ENCODE measurements at places on chromosomes 6 and 20.

DNA sequence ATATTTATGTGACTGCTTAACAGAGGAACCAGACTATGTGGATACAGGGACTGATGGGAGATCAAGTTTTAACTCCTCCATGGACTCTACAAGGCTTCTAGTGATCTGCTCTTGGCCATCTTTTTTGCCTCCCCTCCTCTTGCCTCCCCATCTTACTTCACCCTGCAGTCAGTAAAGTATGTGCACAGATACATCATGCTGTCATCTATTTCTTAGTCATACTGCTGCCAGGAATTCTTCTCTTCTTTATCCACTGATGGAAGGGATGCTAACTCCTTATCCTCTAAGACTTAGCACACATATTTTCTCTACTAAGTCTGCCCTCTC lies 27.6 kb upstream of the FAM83C start:
- DNase-seq = peak; percentile 68

DNA sequence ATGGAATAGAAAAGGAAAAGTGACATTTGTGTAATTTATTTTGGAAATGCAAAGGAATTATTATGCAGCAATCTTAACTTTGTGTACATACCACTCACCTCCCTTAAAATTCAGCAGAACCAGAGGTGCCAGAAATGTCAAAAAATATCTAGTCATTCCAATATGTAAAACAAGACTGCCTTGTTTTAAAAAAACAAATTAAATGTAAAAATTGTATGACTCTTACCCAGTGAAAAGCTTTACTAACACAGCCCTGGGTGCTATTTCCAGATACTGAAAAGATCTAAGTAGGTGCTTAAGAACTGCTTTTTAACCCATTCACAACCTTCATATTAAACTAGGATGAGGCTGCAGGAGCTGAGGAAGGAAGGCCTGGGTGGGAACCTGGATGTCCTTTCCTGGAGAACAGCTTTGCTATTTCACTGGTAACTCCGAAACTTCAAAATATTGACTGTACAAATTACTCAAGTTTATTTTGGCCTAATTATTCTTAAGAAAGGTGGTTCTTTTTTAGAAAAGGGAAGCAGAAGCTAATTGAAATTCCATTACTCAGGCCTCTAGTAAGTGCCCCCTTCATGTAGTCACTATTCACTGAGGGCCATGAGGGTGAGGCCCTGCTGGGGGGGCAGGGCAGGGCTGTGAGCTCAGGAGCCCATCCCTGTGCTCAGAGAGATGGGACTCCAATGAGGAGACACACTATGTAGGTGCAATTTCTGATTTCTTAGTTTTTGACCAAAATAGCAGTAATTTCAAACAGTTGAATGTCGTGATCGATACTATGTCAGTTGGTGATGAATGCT lies 139.6 kb downstream of the MAP3K4 start:
- no peak for DNase-seq

- no peak for DNase-seq
Measured at GRCh38 chr6:108118359-108118724, 43.8 kb upstream of the OSTM1 start.

- DNase-seq = peak; percentile 44
Measured at GRCh38 chr6:113414511-113414910, 442.6 kb upstream of the MARCKS start.

GRCh38 chr6:31441365-31442267 lies 38.2 kb downstream of the MICA start:
- DNase-seq = peak; percentile 48

GRCh38 chr6:125746731-125747588 lies 2.5 kb upstream of the HEY2 start:
- peak; percentile 43 for DNase-seq

DNA sequence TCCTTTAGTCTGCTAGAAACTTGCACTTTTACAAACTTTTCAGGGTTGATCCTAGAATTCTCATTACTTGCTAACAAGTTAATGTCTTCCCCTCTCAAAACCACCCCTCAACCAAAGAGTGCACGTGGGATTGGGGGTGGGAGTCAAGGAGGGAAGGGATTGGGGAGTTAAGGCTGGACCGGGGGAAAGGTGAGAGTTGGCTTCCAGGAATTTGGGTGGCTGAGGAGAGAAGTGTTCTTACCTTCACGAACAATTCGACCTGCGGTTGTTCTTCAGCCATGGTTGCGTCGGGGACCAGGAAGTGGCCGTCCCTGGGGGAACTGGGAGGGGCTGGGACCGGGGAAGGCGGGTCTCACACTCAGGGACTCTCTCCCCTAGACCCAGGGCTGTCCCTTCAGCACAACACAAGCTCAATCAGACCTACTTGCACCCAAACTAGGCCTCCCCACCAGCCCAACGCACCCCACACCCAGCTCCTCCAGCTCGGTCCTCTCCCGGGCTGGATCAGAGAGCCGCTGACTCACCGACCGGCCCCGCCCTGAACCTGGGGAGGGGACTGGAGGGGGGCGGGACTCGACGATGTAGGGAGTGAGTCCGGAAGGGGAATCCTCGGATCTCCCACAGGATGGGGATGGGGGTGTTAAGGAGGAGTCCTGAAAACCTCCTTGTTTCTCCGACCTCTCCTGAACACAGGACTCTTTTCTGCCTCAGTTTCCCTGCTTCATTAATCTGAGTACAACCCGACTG lies at the start of gene CLIC1:
TSS of gene CLIC1 (minus strand) at position 510 of the 747 bp plus-strand sequence. CDS start at position 280, 230 bp downstream.
- DNase-seq = peak; percentile 89

GRCh38 chr6:10463491-10464481 lies 48.9 kb upstream of the TFAP2A start:
- DNase-seq = peak; percentile 45
